ENCODE measurements at places on chromosomes 1 and 21.
A peak's percentile ranks its signal among the peaks of the same experiment; 100 is the strongest.

DNA sequence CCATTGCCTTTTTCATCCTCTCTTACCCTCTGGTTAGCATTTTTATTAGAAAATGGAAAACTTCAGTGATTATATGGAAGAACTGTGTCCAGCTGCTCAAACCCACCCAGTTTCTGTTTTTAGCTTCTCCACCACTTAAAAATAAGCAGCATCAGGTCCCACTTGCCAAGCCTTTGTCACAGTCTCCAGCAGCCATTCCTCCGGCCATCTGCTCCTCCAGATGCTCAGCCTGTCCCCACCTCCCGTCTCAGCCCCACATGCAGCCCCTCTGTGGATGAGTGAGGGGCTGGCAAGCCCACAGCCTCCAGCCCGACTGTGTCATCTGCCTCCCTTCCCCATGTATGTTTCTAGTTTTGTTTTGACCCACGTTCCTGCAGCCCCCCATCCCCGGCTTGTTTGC lies 289.7 kb downstream of the HHAT start:
- H3K4me3 ChIP-seq = no peak overlapping the region
- H3K27me3 ChIP-seq = no peaks in the 10 kb centered on the region
- H3K36me3 ChIP-seq = no peaks in the 10 kb centered on the region
- no peak for DNase-seq
- no peak overlapping the region for H3K27ac ChIP-seq
- no peaks in the 10 kb centered on the region for H3K4me1 ChIP-seq

DNA sequence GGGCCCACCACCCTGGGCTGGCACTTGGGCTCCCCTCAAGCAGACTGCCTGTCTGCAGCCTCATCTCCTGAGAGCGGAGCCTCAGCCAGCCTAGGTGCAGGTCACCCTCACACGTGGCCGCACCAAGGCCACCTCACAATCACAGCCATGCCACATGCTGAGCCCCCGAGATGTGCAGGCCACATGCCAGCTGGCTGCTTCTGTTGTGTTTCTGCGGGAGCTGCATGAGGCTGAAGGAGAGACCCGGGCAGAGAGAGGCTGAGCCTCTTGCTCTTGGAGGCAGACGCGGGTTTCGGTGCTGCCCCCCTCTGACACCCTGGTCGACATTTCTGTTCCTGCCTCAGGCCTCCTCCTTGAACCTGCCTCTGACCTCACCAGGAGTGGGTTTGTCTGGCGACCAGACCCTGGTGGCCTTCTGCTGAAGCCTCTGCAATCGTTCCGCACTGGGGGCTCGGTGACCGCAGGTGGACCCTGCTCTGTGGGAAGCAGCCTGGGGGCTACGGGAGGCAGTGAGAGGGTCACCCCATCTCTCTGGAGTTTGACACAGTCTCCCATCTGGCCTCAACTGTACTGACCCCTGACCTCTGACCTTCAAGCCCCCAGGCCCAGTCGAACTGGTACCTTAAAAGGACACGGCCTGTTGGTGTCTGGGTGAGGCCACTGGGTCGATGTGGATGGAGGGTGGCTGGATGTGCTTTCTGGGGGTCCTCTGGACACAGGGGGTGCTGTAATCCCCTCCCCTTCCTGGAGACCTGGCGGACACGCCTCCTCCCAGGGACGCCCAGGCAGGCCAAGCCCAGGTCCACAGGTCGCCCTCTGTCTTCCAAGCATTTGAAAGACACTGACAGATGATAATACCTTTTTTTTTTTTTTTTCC lies 13.0 kb upstream of the C1orf174 start:
- no peak overlapping the region for H3K27ac ChIP-seq
- DNase-seq = no peak
- H3K36me3 ChIP-seq = no peaks in the 10 kb centered on the region
- peaks cover 3% of the 10 kb centered on the region for H3K4me1 ChIP-seq
- no peaks in the 10 kb centered on the region for H3K27me3 ChIP-seq
- H3K4me3 ChIP-seq = no peak overlapping the region

DNA sequence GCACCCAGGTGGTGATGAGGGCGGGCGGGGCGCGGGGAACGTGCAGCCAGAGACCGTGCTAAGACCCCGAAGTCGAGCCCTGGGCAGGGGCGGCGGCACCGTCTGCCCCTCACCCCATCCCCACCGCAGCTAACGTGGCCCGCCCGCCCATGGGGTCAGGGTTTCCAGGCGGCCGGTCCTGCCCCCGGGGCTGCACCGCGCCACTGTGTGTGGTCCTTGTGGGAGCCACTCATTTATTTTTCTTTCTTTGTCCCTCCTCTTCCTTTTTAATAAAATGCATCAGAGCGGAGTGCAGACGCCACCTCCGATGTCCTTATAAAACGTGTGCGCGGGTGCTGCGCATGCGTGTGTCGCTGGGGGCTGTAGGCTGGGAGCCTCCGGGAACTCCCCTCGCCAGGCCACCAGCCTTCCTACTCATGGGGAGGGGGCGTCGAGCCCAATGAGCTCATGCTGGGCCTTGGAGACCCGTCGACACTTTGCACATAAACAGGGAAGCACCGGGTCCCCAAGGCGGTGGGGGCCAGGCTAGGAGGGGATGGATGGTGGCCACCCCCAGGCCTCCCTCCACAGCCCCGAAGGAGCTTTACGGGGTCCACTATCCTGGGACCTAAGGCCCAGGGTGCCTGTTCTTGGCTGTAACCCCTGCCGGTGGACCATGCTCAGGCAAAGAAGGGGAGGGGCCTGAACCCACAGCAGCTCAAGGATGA lies 59.9 kb downstream of the WNT9A start:
- no peak overlapping the region for H3K27ac ChIP-seq
- H3K4me3 ChIP-seq = peak overlapping the region; percentile 40
- peaks cover 42% of the 10 kb centered on the region for H3K27me3 ChIP-seq
- DNase-seq = no peak

- no peaks in the 10 kb centered on the region for H3K4me1 ChIP-seq
- no peaks in the 10 kb centered on the region for H3K27me3 ChIP-seq
- no peak overlapping the region for H3K27ac ChIP-seq
Measured at GRCh38 chr1:239287296-239287695, 99.1 kb upstream of the CHRM3 start.

GRCh38 chr1:92079441-92079840 lies 704 bp upstream of the BTBD8 start:
- H3K27ac ChIP-seq = no peak overlapping the region
- no peaks in the 10 kb centered on the region for H3K36me3 ChIP-seq
- no peaks in the 10 kb centered on the region for H3K27me3 ChIP-seq
- no peaks in the 10 kb centered on the region for H3K4me1 ChIP-seq
- H3K4me3 ChIP-seq = no peak overlapping the region
- DNase-seq = no peak

DNA sequence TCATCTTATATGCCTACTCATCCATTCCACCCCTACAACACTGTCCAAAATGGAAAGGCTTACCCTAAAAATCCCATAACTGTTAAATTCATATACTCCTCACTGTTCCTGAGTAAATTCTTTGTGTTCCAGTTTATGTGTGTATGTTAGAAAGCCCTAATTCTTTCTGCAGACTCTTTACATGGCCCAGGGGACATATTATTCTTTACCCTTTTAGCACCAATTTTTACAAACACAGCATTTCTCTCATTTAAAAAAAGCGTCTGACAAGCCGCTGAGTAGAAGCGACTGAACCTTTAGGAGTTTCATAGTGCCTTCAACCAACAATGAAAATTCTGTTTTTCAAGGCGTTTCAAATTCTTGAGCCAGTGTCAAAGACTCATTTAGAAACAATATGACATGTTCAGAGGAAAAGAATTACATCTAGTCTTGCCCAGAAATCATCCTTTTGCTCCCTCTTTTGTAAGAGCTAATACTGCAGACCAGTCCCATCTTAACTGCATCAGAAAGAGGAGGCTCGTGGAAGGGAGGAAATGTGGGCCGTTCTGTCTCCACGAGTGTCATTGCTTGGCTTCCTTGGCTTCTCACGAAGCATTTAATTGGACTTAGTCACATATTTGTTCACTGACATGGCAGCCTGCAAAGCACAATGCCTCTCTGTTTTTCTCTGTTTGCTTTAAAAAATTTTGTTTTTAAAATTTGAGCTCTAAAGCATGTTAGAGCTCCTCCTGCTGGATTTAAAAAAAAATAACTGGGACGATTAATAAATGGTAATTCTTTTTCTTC lies 21.3 kb upstream of the C1orf105 start:
- peak; percentile 21 for DNase-seq
- no peaks in the 10 kb centered on the region for H3K27me3 ChIP-seq

DNA sequence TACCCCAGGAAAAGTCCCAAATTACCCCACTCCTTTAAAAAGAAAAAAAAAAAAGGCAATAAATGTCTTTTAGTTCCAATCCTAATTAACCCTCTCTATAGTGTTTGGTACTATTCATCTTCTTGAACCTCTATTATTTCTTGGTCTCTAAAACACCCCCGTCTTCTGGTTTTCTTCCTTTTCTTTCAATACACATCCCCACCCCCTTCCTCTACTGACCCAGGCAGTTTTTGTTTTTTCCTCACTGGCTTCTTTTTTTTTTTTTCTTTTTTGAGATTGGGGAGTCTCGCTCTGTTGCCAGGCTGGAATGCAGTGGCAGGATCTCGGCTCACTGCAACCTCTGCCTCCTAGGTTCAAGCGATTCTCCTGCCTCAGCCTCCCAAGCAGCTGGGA lies 26.1 kb downstream of the EGLN1 start:
- no peaks in the 10 kb centered on the region for H3K36me3 ChIP-seq
- DNase-seq = no peak
- H3K27me3 ChIP-seq = no peaks in the 10 kb centered on the region
- no peaks in the 10 kb centered on the region for H3K4me1 ChIP-seq
- H3K27ac ChIP-seq = no peak overlapping the region
- no peak overlapping the region for H3K4me3 ChIP-seq

GRCh38 chr1:24708938-24709337 lies 36.3 kb upstream of the CLIC4 start:
- H3K36me3 ChIP-seq = no peaks in the 10 kb centered on the region
- H3K4me3 ChIP-seq = no peak overlapping the region
- H3K27me3 ChIP-seq = no peaks in the 10 kb centered on the region
- H3K27ac ChIP-seq = no peak overlapping the region

- peaks cover 21% of the 10 kb centered on the region for H3K4me1 ChIP-seq
- H3K27me3 ChIP-seq = no peaks in the 10 kb centered on the region
- DNase-seq = no peak
- no peak overlapping the region for H3K4me3 ChIP-seq
- H3K36me3 ChIP-seq = peaks cover 9% of the 10 kb centered on the region
Measured at GRCh38 chr21:31156662-31157061, 118.4 kb upstream of the KRTAP19-8 start.

DNA sequence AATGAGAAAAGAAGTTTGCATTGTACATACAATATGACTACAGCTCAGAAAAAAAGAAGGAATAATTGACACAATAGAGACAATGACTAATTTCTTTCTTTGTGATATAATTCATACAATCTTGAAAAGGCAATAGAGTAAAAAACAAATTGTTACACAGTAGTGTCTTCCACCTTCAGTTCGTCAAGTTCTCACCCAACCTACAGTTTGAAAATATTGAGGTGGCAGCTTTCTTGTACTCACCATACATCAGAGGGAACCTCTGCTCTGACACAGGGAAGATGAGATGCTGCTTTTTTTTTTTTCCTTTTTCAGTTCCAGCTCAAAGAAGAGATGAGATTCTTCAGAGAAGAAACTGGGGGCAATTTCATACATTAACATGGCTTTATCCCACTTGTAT lies 173.2 kb downstream of the ATP6V1G3 start:
- no peak overlapping the region for H3K27ac ChIP-seq
- no peak for DNase-seq
- no peak overlapping the region for H3K4me3 ChIP-seq

- H3K4me3 ChIP-seq = no peak overlapping the region
- H3K27ac ChIP-seq = no peak overlapping the region
- H3K36me3 ChIP-seq = no peaks in the 10 kb centered on the region
- H3K27me3 ChIP-seq = no peaks in the 10 kb centered on the region
- DNase-seq = no peak
Measured at GRCh38 chr1:37932759-37933158, 14.1 kb downstream of the INPP5B start.

DNA sequence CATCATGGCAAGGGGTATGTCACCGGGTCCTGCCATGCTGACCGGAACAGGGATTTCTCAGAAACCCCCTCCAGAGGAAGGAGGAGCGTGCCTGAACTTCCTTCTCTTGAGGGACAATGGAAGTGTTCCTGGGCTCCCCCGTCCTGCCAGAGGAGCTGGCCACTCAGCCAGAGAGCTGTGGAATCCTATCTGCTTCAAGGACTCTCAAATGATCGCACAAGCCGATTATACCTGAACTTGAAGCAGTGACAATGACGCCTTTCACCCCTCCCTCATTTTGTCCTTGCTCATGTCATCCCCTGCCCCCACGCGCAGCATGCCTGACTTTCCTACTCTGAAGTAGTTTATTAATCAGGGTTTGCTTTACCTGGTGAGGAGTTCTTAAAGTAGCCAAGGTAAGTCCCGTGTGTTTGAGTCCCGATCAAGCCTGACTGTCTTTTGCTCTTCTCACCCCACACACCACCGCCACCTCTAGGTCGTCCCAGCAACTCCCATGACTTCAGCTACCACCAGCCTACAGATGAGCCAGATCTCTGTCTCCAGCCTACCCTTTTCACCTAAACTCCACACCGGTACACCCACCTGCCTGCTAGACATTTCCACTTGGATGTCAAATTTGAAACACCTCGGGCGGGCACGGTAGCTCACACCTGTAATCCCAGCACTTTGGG lies 25.0 kb upstream of the PRELP start:
- no peaks in the 10 kb centered on the region for H3K36me3 ChIP-seq
- H3K27me3 ChIP-seq = peaks cover 27% of the 10 kb centered on the region
- H3K4me3 ChIP-seq = no peak overlapping the region
- no peaks in the 10 kb centered on the region for H3K4me1 ChIP-seq
- DNase-seq = no peak

GRCh38 chr1:152983234-152983633 lies 647 bp upstream of the SPRR1A start:
- no peak for DNase-seq
- H3K4me1 ChIP-seq = no peaks in the 10 kb centered on the region
- H3K36me3 ChIP-seq = no peaks in the 10 kb centered on the region
- no peak overlapping the region for H3K27ac ChIP-seq
- no peak overlapping the region for H3K4me3 ChIP-seq
- H3K27me3 ChIP-seq = no peaks in the 10 kb centered on the region

- H3K4me3 ChIP-seq = no peak overlapping the region
- no peaks in the 10 kb centered on the region for H3K36me3 ChIP-seq
- no peaks in the 10 kb centered on the region for H3K4me1 ChIP-seq
- H3K27me3 ChIP-seq = no peaks in the 10 kb centered on the region
- no peak for DNase-seq
Measured at GRCh38 chr1:173056365-173056764, 5.6 kb upstream of the TNFSF18 start.

- no peak overlapping the region for H3K27ac ChIP-seq
- DNase-seq = no peak
- peaks cover 3% of the 10 kb centered on the region for H3K27me3 ChIP-seq
- no peaks in the 10 kb centered on the region for H3K36me3 ChIP-seq
- no peaks in the 10 kb centered on the region for H3K4me1 ChIP-seq
- H3K4me3 ChIP-seq = no peak overlapping the region
Measured at GRCh38 chr1:55474168-55474786, 259.1 kb upstream of the USP24 start.

GRCh38 chr1:100404821-100405220 lies 52.5 kb downstream of the CDC14A start:
- no peaks in the 10 kb centered on the region for H3K27me3 ChIP-seq
- no peak for DNase-seq
- no peak overlapping the region for H3K4me3 ChIP-seq
